ENCODE measurements at places on chromosomes 11 and 22.

GRCh38 chr11:47551086-47551485, 1.8 kb downstream of the CELF1 start:
- no peak for DNase-seq

DNA sequence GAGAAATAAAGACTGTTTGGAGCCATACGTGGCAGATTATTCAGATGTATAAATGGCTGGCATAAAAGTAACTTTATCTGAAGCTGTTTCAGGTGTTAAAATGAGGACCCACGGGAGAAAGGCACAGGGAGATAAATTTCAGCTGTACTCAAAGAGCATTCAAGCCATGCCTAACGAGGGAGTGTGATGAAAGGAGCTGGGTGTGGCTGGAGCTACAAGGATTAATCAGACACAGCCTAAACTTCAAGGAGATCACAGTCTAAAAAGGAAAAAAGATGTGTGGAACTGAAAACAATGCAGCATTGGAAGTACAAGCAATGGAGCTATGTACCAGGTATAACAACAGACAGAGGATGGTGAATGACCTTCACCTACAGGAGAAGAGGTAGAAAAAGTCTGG, 120.8 kb upstream of the APOA1 start:
- DNase-seq, result no peak

DNA sequence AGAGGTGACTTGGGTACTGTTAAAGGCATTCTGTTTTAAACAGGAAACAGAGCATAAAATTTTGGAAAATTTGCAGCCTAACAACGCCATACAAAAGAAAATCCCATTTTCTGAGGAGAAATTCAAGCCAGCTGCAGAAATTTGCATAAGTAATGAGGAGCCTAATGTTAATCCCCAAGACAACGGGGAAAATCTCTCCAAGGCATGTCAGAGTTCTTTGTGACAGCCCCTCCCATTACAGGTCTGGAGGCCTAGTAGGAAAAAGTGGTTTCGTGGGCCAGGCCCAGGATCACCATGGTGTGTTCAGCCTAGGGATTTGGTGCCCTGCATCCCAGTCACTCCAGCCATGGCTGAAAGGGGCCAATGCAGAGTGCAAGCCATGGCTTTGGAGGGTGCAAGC, 1333.1 kb upstream of the TENM4 start:
- no peak for DNase-seq

DNA sequence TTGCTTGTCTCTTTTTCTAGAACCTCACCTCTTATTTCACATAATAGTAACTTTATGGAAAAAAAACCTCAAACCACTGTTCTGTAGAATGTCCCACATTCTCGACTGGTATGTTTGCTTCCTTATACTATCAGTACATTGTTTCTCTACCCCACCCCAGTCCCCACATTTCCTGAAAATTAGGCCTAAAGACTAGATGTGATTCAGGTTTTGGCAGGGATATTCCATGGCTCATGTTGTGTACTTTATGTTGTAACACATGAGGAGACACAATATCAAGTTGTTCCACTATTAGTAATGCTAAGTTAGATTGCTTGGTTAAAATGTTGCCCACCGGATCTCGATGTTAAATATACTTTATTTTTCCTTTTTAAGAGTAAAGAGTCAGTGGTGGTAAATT, 34.7 kb downstream of the DDIAS start:
- DNase-seq, result no peak

Data from stimulated activated CD4-positive, alpha-beta T cell treated with anti-CD3 and anti-CD28 coated beads, Interleukin-1b, Interleukin-23, amount 100 ng/mL, for 48 hours (primary cell).